SHP77 (cell line): ENCODE measurements at places on chromosomes 3 and 15.
A peak's percentile ranks its signal among the peaks of the same experiment; 100 is the strongest.

DNA sequence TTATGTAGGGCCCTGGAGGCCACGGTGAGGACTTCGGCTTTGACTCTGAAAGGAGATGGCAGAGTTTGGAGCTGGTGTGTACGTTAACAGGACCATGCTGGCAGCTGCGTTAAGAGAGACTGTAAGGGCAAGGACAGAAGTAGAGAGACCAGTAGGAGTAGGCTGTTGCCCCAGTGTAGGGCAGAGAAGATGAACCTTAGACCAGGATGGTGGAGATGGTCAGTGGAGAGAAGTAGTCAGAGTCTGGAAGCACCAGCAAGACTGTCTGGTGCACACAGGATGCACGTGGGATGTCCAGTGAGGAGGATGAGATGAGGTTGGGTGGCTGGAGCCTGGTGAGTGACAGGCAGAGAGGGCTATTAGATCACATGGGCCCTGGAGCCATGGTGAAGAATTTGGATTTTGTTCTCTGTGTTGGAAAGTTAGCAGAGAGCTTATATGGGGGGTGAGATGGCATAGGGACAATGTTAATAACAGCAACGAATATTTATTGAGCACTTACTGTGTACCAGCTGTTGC is 150.1 kb downstream of the IGF1R start:
- no peak for DNase-seq

DNA sequence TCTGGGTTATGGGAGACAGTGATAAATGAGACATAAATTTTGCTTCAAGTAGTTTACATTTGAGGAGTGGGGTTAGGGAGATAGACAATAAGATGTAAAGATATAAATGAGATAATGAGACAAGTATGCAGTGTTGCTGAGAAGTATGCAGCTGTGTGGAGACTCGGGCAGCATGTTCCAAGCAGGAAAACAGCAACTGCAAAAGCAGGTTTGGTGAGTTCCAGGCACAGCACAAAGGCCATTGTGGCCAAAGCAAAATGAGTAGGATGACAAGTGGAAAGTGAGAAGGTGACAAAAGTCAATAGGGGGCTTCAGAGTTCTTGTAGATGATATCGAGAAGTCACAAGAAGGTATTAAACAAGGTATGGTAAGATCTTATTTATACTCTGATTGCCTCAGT is 259.1 kb upstream of the PEX5L start:
- DNase-seq, result no peak

DNA sequence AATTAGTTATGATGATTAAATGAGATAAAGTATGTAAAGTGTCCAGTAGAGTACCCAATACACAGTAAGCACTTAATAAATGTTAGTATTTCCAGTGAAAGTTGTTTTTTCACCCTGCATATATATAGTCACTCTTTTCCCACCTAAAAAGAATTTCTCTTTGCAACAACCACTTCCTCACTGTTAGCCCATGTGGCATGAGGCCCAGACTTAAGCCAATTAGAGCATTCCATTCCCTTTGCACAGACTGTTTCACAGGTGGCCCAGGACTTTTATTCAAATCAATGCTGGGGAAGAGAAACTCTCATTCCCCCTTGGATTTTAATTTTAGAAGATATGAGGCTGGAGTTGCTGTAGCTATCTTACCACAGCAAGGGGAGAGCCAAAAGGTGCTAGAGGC is 3.7 kb downstream of the IFT80 start:
- DNase-seq, result no peak

DNA sequence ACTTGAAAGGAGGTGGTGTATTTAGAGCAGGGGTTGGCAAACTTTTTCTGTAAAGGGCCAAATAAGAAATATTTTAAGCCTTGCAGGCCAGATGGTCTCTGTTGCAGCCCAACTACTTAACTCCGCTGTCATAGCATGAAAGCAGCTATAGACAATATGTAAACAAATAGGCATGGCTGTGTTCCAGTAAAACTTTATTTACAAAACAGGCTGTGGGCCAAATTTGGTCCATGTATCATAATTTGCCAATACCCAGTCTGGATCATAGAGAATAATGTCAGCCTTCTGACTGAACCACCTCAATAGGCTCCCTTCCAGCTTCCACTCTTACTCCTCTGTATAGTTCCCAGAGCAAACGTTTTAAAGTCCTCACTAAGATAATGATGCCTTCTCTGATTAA is 638.8 kb upstream of the CFAP20DC start:
- DNase-seq, result no peak

DNA sequence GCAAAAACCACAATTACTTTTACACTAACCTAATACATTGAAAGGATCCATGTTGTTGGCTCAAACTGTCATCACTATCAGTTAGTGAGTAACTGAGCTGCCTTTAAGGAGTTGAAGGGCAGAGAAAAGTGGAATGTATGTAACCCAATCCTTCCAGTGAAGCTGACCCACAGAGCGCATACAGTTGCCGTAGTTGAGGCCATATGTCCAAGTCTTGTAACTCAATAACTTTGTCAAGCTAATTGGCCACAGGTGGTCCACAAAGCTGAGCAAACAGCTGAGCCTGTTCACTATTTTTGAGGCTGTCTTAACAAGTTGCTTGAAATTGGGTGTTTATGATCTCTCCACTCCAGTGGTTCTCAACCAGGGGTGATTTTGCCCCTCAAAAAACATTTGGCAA is 169.0 kb upstream of the SLC24A5 start:
- no peak for DNase-seq

DNA sequence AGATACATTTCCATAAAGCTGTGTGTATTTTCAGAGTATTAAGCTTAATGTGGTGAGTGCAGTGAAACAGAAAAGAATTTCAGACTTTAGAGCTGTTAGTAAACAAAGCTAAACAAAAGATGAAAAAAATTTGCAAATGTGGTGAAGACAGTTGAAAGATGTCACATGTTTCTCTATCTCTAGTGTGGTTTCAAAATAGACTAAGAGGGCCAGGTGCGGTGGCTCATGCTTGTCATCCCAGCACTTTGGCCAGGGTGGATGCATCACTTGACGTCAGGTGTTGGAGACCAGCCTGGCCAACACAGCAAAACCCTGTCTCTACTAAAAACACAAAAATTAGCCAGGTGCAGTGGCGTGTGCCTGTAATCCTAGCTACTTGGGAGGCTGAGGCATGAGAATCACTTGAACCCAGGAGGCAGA is 466.0 kb upstream of the NR2F2 start:
- DNase-seq, result peak; percentile 58

DNA sequence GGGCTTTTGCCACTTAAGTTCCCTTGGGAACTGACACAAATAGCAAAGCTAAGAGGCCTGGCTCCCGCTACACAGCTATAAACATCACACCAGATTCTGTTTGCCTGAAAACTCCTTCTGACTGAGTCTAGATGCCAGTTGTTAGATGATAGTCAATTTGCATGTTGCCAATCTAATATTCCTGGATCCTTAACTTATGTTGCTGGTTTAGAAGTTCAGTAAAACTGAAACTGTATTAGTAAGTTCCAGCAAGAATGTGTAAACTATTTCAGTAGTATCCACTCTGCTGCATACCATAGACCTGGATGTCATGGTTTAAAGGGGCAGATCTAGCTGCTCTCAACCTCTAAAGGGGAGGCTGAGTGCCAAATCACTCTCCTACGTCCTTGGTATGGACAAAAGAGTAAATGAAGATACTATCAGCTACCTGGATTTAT is 27.1 kb upstream of the LACTB start:
- peak; percentile 1 for DNase-seq

DNA sequence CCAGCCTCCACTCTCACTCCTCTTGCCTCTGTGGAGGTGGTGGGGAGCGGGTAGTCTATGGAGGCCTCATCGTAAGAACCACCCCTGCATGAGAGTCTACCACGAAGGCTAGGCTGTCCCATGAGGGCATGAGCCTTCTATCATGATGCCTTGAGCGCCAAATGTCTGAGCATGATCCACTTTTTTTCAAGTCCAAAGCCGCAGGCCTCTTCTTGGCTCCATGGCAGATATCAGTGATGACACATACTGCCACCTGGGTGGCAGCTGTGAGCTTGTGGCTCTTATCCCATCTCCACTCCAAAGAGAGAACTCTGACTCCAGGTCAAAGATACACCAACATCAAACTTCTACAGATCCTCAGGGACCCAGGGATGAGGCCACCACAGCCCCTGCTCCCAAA is 13.5 kb downstream of the POC1A start:
- DNase-seq, result no peak
